Aorta (tissue), 5 donors: ENCODE measurements at places on chromosomes 1 and 21. TPM values are rescaled to one million over a fixed set of nuclear protein-coding genes. Genes with fewer than 3 reads are reported as not detected.

Gene CLCNKA
- total RNA-seq = 1.3 TPM

- no peak for DNase-seq
Measured at GRCh38 chr21:45912611-45913417, 68.8 kb upstream of the COL6A1 start.

DNA sequence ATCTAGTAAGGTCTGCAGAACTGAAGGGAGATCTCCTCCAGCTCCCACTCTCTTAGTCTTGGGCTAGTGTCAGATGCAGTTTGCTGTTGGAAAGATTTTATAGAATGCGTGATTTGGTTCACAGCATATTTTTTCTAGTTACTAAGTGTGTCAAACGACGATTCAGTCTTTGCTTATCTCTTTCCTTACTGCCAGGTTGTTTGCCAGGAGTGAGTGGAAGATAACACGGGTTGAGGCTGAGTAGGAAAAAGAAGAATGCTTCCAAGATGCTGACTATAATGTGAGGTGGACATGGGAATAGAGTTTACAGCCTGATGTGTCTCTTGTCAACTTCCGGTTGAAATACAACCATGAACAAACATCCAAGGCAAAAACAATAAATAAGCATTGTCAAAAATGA, 141.4 kb downstream of the GDAP2 start:
- no peak for DNase-seq

DNA sequence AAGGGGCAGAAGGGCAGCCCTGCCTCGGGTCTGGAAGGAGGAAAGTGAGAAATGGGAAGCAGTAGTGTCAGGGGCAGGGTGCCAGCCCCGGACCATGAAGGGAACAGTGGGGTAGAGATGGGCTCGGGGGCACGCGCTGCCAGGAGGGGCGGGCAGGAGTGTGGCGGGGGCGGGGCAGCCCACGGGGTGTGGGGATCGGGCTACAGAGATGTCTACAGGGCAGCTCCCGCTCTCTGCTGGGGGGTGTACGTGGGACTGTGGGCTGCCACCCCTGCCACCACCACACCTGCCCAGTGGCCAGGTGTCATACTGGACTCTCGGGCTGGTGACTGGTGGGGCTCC, 7.4 kb downstream of the ARHGEF16 start:
- no peak for DNase-seq

DNA sequence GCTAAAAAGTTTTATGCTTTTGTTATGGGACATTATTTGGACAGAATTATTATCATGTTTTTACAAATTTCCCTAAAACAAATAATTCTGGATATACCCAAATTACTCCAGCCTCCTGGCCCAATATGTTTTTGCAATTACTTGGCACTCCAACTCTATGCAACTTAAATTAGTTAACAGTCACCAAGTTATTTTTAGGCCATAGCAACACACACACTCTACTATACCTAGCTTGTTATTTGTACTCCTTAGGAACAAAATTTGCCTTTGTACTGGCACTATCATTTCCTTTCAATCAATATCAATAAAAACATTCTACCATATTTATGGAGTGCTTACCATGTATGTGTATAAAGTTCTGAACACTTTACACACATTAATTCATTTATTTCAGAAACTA, 7.7 kb downstream of the DUSP10 start:
- DNase-seq = no peak
